ENCODE measurements at places on chromosomes 7 and 10.

GRCh38 chr10:71236822-71237682 is 24.7 kb downstream of the UNC5B start:
- no peak overlapping the region for H3K27ac ChIP-seq
- DNase-seq = no peak
- H3K4me3 ChIP-seq = no peak overlapping the region

DNA sequence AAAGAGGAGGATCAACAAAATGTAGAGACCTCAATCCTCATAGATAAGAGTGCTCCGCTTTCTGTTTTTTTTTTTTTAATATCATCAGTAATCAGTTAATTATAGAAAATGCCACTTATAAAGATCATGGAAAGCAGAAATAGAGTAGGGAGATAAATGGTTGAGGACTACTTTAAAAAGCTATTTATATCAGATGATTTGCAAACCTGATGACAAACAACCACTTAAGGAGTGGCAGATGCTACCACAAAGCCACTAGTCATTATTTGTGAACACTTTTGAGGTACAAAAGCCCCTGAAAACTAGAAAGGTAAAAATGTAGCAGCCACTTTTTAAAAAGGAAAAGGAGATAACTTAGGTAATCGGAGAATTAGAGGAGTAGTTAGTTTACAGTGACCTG is 99.0 kb upstream of the CYP26C1 start:
- no peaks in the 10 kb centered on the region for H3K27me3 ChIP-seq
- no peak overlapping the region for H3K27ac ChIP-seq
- no peak overlapping the region for H3K4me3 ChIP-seq
- H3K36me3 ChIP-seq = no peaks in the 10 kb centered on the region

DNA sequence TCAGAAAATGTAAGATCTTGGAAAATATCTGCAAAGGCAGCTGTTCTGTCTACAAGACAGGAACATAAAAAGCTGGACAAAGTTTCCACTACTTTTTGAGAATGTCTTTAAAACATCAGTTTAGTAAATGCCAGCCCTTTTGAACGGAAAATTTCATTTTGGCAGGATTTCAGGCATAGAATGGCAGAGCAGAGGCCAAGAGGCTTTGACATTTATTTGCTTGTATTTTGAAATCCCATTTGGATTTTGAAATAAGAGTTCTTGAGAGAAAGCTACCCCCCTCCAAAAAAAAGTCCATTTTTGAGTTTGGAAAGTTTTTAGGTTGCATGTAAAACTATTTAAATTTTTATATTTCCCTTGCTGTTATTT is 3.1 kb upstream of the ETV1 start:
- no peak overlapping the region for H3K4me3 ChIP-seq
- H3K4me1 ChIP-seq = peaks cover 11% of the 10 kb centered on the region
- H3K27ac ChIP-seq = peak overlapping the region; percentile 83
- H3K36me3 ChIP-seq = no peaks in the 10 kb centered on the region
- no peak for DNase-seq

- peaks cover 40% of the 10 kb centered on the region for H3K4me1 ChIP-seq
- no peak for DNase-seq
- peaks cover 8% of the 10 kb centered on the region for H3K36me3 ChIP-seq
- H3K27me3 ChIP-seq = no peaks in the 10 kb centered on the region
- H3K4me3 ChIP-seq = no peak overlapping the region
- H3K27ac ChIP-seq = no peak overlapping the region
These were observed 2.8 kb upstream of the TRIP6 start for GRCh38 chr7:100864263-100864845.

GRCh38 chr10:58178811-58179210 is 88.9 kb downstream of the IPMK start:
- H3K27ac ChIP-seq = no peak overlapping the region
- H3K27me3 ChIP-seq = no peaks in the 10 kb centered on the region
- H3K4me1 ChIP-seq = no peaks in the 10 kb centered on the region
- no peak for DNase-seq
- H3K36me3 ChIP-seq = no peaks in the 10 kb centered on the region

DNA sequence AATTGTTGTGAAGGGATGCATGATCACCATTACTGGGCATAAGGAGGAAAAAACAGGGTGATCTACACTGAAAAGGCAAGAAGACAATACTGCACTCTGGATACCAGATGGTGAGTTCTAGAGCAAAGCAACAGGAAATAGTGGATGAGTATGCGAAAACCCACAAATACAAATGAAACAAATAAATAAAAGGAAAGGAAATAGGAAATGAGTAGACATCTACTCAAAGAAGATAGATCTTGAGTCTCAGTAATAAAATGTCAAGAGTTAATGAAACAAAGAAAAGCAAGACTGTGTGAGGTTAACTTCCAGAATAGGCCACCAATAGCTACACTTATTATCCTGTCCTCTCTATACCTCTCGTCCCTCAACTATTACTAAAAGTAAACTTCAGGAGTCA is 11.7 kb downstream of the ORC5 start:
- no peaks in the 10 kb centered on the region for H3K36me3 ChIP-seq
- no peaks in the 10 kb centered on the region for H3K27me3 ChIP-seq
- H3K27ac ChIP-seq = no peak overlapping the region
- no peak overlapping the region for H3K4me3 ChIP-seq

DNA sequence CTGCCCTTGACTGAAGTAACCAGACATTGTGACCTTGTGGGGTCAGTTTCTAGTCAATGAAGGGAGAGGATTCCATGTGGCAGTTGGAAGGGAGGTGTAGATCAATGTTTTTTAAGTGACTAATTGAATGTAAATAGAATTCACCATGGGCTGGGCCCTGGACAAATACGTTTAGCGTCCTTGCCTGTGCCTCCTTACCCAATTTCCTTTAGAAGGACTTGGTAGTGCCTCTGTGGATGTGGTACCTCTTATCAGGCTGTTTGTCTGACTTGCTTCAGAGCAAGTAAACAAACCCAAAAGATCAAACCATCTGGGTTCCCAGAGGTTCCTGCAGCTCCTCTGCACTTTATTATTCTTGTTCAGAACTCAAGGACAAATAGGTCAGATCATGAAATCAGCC is 4.3 kb upstream of the KAT6B start:
- DNase-seq = no peak
- peak overlapping the region; percentile 24 for H3K27ac ChIP-seq
- no peak overlapping the region for H3K4me3 ChIP-seq
- H3K4me1 ChIP-seq = peaks cover 35% of the 10 kb centered on the region
- no peaks in the 10 kb centered on the region for H3K27me3 ChIP-seq
- H3K36me3 ChIP-seq = no peaks in the 10 kb centered on the region

- no peaks in the 10 kb centered on the region for H3K36me3 ChIP-seq
- H3K27me3 ChIP-seq = no peaks in the 10 kb centered on the region
- no peak overlapping the region for H3K27ac ChIP-seq
- H3K4me3 ChIP-seq = no peak overlapping the region
- H3K4me1 ChIP-seq = peaks cover 4% of the 10 kb centered on the region
- no peak for DNase-seq
These were observed 354.5 kb downstream of the GALNT17 start for GRCh38 chr7:71486414-71486813.

DNA sequence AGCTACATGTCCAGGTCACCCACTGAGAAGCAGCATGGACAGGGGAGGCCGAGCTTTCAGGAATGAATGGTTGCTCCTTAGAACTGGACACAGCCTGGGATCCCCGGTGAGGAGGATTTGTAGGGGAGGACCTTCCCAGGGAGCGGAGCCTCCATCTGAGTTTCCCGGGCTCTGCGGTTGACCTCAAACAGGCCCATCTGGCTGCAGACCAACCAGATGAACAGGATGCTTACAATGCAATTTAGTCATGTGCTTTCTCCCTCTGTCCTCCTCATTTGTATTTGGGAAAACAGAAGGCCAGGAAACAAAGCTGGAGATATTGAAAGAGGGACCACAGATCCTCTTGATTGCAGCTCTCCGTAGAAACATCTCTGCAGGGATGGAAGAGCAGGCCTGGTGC is 104.8 kb downstream of the EMX2 start:
- H3K4me1 ChIP-seq = no peaks in the 10 kb centered on the region
- H3K36me3 ChIP-seq = no peaks in the 10 kb centered on the region
- no peak overlapping the region for H3K27ac ChIP-seq
- H3K4me3 ChIP-seq = no peak overlapping the region
- DNase-seq = no peak

DNA sequence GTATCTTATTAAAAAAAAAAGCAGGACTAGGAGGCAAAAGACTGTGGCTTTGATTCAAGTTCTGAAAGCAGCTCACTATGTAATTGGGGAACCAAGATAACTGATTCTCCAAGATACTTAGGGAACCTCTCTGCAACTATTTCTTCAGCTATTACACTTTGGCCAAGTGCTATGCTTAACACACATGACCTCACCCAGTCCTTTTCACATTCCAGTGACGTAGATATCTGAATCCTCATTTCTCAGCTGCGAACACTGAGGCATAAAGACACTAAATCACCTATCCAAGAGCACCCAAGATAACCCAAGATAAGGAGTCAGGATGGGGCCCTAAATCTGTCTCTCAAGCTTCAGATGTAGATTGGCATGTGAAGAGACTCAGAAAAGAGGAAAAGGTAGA is 133.6 kb downstream of the GLI3 start:
- no peak overlapping the region for H3K27ac ChIP-seq
- no peak overlapping the region for H3K4me3 ChIP-seq
- no peaks in the 10 kb centered on the region for H3K36me3 ChIP-seq
- peaks cover 5% of the 10 kb centered on the region for H3K27me3 ChIP-seq
- no peak for DNase-seq

DNA sequence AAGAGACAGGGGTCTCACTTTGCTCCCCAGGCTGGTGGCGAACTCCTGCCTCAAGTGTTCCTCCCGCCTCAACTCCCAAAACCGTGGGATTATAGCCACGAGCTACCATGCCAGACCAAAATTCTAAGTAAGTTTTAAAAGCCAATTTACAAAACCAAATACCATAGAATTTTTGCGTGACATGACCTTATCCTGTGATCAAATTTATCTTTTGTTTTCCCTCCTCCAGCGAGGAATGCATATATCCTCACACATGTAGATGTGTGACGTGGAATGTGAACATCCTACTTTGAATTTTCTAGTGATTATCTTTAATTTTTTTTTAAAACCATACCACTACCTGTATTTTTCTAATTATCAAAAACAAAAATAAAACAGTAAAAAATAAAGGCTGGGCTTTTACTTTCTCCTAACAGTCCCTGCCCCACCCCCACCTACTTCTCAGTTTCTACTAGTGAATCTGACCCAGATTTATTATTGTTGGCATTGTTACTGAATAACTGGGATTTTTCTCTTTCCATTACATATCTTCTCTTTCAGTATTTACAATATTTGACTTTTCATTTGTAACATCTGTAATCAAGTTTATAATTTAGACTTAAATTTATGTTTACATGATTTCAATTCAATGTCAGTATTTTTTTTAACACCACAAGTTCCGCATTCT is 26.0 kb downstream of the CYTH3 start:
- no peak for DNase-seq
- no peak overlapping the region for H3K27ac ChIP-seq
- no peaks in the 10 kb centered on the region for H3K36me3 ChIP-seq
- H3K27me3 ChIP-seq = no peaks in the 10 kb centered on the region
- H3K4me1 ChIP-seq = no peaks in the 10 kb centered on the region
- no peak overlapping the region for H3K4me3 ChIP-seq

DNA sequence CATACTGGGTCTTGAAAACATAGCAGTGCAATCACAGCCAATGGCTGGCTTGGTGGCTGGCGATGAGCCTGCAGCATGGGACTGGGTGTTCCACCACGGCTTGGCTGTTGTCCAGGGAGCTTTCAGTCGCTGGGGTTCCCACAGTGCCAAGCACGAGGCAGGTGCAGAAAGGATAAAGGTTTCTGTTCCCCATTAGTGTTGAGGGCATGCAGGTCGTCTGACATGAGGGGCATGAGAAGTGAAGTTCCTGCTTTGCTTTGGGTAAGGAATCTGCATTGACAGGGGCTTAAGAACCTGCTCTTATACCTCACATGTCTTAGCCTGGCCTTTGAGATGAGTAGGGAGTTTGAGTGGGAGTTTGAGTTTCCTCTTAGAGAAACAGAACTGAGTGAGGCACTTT is 9.0 kb upstream of the CFTR start:
- no peak overlapping the region for H3K4me3 ChIP-seq
- DNase-seq = peak; percentile 59
- H3K27me3 ChIP-seq = no peaks in the 10 kb centered on the region
- no peaks in the 10 kb centered on the region for H3K36me3 ChIP-seq
- H3K4me1 ChIP-seq = no peaks in the 10 kb centered on the region

- H3K4me3 ChIP-seq = no peak overlapping the region
- no peaks in the 10 kb centered on the region for H3K4me1 ChIP-seq
- DNase-seq = no peak
- no peaks in the 10 kb centered on the region for H3K27me3 ChIP-seq
- H3K36me3 ChIP-seq = no peaks in the 10 kb centered on the region
- H3K27ac ChIP-seq = no peak overlapping the region
These were observed 964 bp downstream of the FRMD4A start for GRCh38 chr10:14329746-14330173.
